ENCODE measurements at places on chromosomes 6 and 20.

- DNase-seq, result no peak
Measured at GRCh38 chr20:37521061-37521771, at the start of gene NNAT. Gene NNAT, plus strand, starts transcription at chr20:37521250. Its CDS starts 82 bp downstream, at chr20:37521332.

DNA sequence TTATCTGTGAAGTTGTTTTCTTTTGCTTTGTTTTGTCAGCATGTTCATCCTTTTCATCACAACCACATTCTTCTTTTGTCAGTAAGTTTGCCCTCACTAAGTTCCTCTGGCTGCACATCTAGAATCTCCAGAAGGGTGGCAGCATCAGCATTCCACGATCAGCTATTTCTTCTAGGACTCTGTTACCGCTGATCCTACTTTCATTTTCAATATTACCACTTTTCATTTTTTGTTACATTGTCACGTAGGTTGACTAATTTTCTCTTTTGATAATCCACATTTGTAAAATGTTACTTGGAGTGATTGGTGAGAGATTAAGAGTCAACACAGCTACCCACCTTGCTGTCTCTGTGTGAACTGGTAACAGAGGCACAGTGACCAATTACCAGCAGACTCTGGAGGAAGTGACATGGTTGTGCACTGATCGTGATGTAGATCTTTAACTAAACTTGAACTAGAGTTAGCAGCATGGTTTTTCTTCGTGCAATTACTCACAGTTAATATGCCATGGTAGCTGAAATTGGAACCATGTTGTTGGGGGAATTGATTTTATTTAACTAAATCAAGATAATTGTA, 307.9 kb upstream of the SLC35B3 start:
- DNase-seq, result no peak

DNA sequence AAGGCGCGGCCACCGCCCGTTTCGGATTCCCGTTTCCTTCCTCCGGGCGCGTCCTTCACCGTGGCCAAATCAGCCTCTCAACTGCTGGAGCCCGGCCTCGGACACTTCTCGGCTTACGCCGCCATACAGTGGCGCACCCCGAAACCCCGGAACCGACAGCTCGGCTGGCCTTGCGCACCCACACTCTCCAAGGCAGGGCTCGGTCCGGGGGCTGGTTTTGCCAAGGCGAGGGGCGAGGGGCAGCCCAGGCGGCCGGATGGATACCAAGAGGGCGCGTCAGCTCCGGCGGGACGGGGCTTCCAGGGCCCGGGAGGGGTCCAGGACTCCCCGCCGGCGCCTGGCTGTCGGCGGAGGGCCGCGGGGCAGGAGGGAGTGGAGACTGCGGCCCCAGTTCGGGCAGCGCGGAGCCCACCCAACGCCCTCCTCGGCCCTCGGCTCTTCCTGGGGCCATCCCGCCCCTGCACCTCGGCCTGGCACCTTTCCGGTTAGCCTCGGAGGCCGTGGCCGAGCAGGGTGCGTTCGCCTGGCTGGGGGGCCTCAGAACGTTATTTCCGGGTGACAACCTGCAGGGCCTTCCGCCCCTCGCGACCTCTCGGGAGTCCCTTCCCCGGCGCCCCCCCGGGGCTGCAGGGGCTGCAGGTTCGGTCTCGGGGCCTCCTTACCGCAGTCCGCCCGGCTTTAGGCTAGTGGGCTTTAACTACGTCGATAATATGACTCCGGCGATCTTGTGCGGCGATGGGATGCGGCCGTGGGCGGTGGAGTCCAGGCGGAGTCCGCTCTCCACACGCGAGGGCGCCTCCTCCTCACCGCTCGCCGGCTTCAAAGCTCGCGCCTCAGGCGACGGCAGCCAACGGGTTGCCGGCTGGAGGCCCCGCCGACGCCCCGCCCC, 697 bp upstream of the CEP43 start:
- DNase-seq, result no peak

DNA sequence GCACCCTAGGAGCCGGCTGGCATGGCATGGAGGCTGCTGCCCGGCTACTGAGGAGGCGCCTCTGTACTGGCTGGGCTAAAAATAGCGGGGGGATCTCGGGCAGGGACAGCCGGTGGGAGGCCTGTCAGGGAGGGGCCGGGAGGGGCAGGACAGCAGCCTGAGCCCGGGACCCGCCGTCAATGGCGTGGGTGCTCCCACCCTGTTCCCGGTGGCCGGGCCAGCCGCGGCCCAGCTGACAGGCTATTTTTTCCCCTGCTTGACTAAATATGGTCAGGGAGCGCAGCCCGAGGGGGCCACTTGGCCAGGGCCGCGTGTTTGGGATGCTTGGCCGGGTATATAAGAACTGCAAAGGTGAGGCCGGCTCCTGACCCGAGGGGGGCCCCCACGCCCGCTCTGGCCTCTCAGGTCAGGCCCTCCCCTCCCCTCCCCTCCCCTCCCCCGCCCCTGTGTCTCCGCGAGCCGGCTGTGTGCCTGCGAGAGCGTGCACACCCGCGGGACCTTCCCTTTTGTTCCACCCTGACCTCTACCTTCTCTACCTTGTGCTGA, 74.4 kb upstream of the GATA5 start:
- no peak for DNase-seq

- DNase-seq, result no peak
Measured at GRCh38 chr20:46823271-46823751, 71.3 kb upstream of the EYA2 start.

- no peak for DNase-seq
Measured at GRCh38 chr20:6265204-6265904, 142.5 kb upstream of the FERMT1 start.

DNA sequence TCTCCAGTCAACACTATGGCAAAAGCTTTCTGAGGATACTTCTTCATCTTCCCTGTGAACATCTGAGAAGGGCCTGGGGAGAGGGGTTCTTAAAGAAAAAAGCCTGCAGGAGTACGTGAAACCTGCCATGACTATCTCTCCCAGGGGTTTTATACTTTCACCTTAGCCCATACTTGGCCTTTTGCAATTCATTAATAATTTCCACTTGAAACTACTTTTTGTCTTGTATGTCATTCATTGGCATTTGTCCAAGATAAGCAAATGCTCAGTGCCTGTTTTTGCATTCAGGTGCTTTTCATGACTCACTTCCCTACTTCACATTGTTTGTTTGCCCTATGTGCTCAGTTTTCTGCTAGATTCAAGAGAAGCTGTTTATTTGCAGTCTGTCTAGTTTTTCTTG, 580.3 kb upstream of the GJE1 start:
- DNase-seq, result no peak

GRCh38 chr6:12345694-12346058, 55.5 kb downstream of the EDN1 start:
- DNase-seq, result no peak

GRCh38 chr6:130382872-130383490, 17.2 kb downstream of the TMEM200A start:
- no peak for DNase-seq

DNA sequence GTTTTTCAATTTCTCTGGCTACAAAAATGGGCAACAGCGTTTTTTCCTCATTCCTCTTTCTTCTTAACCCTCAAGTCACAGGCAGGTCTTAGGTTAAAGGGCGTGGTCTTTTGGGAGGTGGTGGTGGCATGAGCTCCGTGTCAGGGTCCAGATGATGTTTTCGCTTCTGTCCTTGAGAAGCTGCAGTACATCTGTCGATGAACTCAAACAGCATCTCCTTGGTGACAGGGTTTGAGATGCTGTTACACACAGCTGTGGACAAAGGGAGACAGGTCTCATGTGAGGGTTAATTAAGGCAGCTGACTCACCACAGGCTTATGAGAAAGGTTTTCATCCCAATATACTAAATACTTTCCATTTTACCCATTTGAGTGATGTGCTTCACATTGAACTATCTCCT, 350.8 kb downstream of the RNGTT start:
- no peak for DNase-seq

- DNase-seq, result no peak
Measured at GRCh38 chr6:72950114-72950860, 275.0 kb downstream of the KHDC1L start.

- no peak for DNase-seq
Measured at GRCh38 chr6:147787417-147787816, 278.9 kb downstream of the SAMD5 start.

DNA sequence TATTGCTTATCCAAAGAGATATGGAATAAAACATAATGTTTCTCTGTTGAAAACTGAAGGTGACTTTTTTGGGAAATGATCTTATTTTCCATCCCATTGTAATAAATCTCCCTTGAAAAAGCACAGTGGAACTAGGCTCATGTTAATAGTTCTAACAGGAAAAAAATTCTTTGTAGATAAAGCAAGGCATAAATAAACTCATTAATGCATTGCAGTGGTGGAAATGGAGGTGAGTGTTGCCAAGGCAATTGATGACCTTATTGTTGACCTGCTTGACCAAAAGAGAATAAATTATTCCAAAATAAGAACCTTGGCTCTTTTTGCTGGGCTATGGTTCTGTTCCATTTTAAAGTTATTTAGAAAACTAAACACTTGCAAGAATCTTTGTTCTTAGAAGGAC, 55.2 kb downstream of the TRMT11 start:
- DNase-seq, result no peak

DNA sequence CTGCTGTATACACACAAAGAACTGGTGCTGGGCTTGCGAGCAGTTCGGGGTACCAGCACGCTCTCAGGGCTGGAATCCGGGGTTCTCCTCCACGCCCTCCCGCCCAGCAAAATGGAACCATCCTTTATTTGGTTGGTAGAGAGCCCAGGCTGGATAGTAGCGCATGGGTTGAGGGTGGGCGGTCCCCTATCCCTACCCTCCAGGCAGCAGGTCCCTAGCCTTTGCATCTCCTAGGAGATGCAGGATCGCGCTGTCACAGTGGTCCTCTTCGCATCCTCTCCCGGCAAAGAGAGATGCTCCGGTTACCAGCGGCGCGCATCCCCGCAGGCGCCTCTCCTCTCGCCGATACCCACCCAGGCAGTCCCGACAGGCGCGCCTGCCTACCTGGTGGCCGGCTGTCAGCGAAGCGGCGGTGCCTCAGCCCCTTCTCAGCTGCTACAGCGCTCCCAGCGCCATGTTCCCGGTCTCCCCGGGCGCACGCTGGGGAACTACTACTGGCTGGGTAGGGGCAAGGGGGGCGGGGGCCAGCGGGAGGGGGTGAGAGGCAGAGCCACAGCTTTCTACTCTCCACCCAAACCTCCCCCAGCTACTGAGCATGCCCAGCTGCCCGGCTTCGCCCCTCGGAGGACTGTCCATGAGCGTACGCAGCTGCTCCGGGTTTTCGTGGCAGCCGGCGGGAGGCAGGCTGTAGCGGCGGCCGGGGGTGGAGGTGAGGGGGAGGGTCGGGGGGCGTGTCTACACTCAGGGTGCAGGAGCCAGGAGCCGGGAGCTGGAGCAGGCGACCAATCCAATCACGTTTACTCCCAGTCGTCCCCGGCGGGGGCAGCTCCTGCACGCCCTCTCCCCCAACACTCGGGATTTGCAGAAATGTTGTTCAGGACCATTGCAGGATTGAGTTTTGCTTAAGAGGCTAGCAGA, at the start of gene PAK5:
TSS of gene PAK5 (minus strand) at position 699 of the 918 bp plus-strand sequence. CDS start 194,748 bp downstream, outside the sequence.
- DNase-seq, result no peak

GRCh38 chr20:32761831-32762753, at the start of gene DNMT3B:
Gene DNMT3B, plus strand, starts transcription at chr20:32762385. Its CDS starts 17,939 bp downstream, at chr20:32780324.
- peak; percentile 41 for DNase-seq

DNA sequence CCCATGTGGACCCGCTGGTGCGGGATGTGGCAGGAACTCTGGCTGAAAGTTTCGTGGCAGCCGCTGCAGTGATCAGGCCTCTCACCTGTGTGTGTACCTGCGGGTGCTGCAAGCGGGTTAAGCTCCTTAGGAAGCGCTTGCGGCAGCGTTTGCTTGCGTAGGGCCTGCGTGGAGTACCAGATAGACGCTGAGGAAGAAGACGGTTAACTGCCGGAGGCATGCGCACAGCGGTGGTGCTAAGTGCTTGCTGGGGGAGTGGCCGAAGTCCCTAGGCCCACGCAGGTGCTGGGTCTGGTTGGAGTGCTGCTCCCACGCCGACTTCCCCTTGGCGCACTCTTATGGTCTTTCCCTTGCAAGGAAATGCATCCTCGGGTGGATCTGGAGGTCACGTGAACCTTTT, 23.0 kb downstream of the ZSCAN31 start:
- DNase-seq, result no peak

GRCh38 chr20:32128167-32128566, 18.7 kb downstream of the TM9SF4 start:
- no peak for DNase-seq
